ENCODE measurements at places on chromosomes 7 and 10. TPM values are rescaled to one million over a fixed set of nuclear protein-coding genes. Genes with fewer than 3 reads are reported as not detected.
A peak's percentile ranks its signal among the peaks of the same experiment; 100 is the strongest.

The CDNF gene
- 3.3 TPM for total RNA-seq

- H3K4me3 ChIP-seq, result no peak overlapping the region
- DNase-seq, result no peak
- H3K27me3 ChIP-seq, result no peaks in the 10 kb centered on the region
- H3K36me3 ChIP-seq, result no peaks in the 10 kb centered on the region
Observed at GRCh38 chr7:55436457-55436856, 71.3 kb downstream of the LANCL2 start.

DNA sequence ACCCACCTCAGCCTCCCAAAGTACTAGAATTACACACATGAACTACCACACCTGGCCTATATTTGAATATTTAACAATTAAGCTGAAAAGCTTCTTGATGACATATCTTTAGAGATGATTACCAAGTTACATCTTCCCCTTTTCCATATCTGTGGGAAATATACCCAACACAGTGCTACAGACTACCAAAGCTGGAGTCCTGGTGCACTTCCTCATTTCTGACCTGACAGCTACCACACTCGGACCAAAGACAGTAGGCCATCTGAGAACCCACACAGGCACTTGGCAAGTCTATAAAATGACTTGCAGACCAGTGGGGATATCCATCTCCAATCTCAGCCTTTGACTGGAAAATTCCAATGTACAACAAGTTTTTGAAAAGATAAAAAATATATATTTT lies 270.4 kb upstream of the KLF14 start:
- no peak overlapping the region for H3K27ac ChIP-seq
- no peak overlapping the region for H3K4me3 ChIP-seq
- peaks cover 15% of the 10 kb centered on the region for H3K36me3 ChIP-seq
- no peaks in the 10 kb centered on the region for H3K27me3 ChIP-seq
- no peak for DNase-seq
- H3K4me1 ChIP-seq, result no peaks in the 10 kb centered on the region

GRCh38 chr7:140059273-140060242 lies 3.2 kb downstream of the PARP12 start:
- no peaks in the 10 kb centered on the region for H3K27me3 ChIP-seq
- H3K36me3 ChIP-seq, result no peaks in the 10 kb centered on the region
- peak; percentile 76 for DNase-seq
- peak overlapping the region; percentile 89 for H3K27ac ChIP-seq
- H3K4me3 ChIP-seq, result no peak overlapping the region
- peaks cover 35% of the 10 kb centered on the region for H3K4me1 ChIP-seq

DNA sequence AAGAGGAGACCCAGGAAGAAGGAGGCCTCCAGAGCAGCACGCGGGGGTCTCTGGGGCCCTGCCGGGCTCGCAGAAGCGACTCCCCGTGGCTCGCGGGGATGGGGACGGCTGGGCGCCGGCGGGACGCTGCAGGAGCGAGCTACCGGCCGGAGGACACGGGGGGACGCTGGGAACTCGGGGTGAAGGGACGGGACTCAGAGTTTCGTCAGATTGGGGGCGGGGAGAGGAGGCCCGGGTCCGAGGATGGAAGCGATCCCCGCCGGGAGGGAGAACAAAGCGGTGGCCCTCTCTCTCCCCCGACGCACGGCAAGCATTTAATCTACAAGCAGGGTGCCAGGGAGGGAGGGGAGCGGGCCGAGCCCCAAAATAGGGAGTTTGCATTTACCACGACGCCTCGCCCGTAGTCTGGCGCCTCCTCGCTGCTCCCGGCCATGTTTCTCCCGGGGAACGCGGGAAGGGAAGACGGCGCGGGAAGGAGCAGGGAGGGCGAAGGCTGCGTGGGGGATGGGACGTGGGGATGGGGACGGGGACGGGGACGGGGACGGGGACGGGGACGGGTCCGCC lies at the start of gene PRTFDC1:
TSS of gene PRTFDC1 (minus strand) at position 464 of the 564 bp plus-strand sequence. CDS start at position 433, 31 bp downstream.
- H3K4me3 ChIP-seq, result peak within 1 kb of the TSS; percentile 69
- peaks cover 16% of the 10 kb centered on the region for H3K4me1 ChIP-seq
- H3K27me3 ChIP-seq, result no peaks in the 10 kb centered on the region
- DNase-seq, result no peak

Data from right atrium auricular region (tissue), 2 donors.